ENCODE measurements at places on chromosomes 6 and 20. TPM values are rescaled to one million over a fixed set of nuclear protein-coding genes. Genes with fewer than 3 reads are reported as not detected.

DNA sequence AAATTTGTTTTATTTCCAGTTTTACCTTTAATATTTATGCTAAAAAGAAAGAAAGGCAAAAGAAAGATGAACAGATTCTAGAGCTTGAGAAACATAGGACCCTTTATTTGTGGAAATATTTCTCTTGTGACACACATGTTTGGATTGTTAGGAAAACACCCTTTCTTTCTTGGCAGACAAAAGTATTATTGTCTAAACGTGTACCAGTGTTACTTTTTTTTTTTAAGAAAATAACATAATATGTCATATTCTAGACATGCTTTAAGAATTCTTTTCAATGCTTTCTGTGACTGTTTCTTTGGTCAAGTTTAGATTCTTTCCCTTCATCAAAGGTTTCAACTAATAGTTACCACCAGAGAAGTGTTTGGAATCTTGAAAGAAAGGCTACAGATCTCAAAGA is 183.4 kb upstream of the CNR1 start:
- no peaks in the 10 kb centered on the region for H3K27me3 ChIP-seq
- peak; percentile 67 for DNase-seq
- peaks cover 16% of the 10 kb centered on the region for H3K4me1 ChIP-seq
- no peaks in the 10 kb centered on the region for H3K36me3 ChIP-seq
- H3K27ac ChIP-seq, result peak overlapping the region; percentile 38

- H3K36me3 ChIP-seq, result no peaks in the 10 kb centered on the region
- no peaks in the 10 kb centered on the region for H3K27me3 ChIP-seq
- H3K27ac ChIP-seq, result no peak overlapping the region
- peaks cover 15% of the 10 kb centered on the region for H3K4me1 ChIP-seq
Observed at GRCh38 chr6:19331089-19331488, 506.1 kb upstream of the ID4 start.

DNA sequence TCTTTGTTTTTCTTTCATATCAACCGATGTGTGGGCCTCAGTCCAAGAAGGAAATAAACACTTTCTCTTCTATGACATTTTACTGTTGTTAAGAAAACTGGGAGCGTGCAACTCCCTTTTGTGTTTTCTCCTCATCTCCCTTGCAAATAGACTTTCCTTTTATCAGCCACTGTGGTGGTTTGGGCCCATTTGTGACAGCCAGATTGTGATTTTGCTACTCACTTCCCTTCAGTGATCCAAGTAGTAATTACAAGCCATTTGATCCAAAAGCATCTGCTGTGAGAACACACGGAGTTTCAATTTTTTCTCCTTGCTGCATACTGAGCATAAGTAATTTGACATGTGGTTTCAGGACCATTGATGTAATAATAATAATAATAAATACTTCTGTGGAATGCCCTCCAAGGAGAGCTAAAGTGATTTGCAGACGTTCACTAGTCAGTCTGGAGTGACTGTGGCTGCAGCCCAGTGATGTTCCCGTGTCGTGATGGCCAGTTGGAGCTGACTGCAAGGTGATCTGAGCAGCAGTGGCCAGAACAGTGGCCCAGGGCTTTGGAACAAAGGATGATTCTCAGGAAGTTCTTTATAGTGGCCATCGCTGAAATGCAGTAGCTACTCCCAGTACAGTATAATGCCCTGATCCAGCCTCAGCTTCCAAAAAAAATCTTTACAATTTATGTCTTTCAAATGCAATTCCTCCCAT is 91.9 kb upstream of the CLDN20 start:
- H3K27ac ChIP-seq, result peak overlapping the region; percentile 56
- H3K36me3 ChIP-seq, result no peaks in the 10 kb centered on the region
- peak overlapping the region; percentile 35 for H3K4me3 ChIP-seq
- peaks cover 19% of the 10 kb centered on the region for H3K4me1 ChIP-seq
- H3K27me3 ChIP-seq, result no peaks in the 10 kb centered on the region

DNA sequence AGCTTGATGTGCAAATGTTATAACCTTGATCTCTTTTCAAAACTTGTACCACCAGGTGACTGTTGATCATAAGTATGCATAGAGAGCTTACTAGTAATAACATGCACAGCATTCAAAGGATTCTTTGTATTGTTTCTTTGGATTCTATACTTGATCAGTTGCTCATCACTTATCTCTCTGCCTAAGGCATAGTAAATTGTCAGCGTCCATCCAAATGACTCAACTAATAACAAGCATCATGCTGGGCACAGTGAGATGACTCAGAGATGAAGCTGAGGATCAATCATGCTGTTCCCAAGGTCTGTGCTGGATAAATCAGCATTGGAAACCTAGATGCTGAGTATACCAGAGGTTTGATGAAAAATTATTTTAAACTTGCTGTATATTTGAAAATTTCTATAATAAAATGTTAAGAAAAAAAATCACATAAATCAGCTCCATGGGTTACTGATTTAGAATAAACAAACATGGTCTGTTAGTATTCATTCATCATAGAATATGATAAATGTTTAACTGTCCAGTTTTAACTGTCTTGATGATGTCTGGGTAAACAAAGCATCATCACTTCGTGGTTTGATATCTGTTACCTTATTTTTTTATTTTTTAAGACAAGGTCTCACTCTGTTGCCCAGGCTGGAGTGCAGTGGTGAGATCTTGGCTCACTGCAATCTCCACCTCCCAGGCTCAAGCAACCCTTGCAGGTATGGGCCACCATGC is 45.6 kb upstream of the SGK1 start:
- peak; percentile 93 for DNase-seq
- H3K27me3 ChIP-seq, result no peaks in the 10 kb centered on the region
- no peaks in the 10 kb centered on the region for H3K36me3 ChIP-seq
- H3K27ac ChIP-seq, result peak overlapping the region; percentile 55
- peak overlapping the region; percentile 19 for H3K4me3 ChIP-seq

DNA sequence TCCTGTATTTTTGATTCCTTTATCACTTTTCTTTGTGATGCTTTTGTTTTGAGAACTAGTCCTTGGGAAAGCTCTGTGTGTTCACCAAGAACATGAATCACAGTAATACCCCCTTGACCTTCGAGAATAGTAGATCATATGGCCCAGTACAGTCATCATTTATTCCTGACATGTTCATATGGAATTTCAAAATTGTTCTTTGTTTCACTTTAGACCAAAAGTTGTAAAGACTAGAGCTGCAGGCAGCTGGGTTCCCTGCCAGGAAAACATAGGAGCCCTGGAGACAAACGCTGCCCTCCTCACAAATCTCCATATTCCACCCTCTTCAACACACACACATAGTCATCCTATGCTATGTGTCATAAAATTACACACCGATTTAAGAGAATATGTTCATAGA is 621.2 kb upstream of the EYS start:
- H3K27ac ChIP-seq, result no peak overlapping the region
- DNase-seq, result no peak
- H3K4me3 ChIP-seq, result no peak overlapping the region
- no peaks in the 10 kb centered on the region for H3K27me3 ChIP-seq
- no peaks in the 10 kb centered on the region for H3K36me3 ChIP-seq

GRCh38 chr6:7261852-7262461 is 51.0 kb downstream of the SSR1 start:
- DNase-seq, result no peak
- H3K27me3 ChIP-seq, result no peaks in the 10 kb centered on the region
- peak overlapping the region; percentile 84 for H3K4me3 ChIP-seq
- no peak overlapping the region for H3K27ac ChIP-seq
- H3K36me3 ChIP-seq, result no peaks in the 10 kb centered on the region

DNA sequence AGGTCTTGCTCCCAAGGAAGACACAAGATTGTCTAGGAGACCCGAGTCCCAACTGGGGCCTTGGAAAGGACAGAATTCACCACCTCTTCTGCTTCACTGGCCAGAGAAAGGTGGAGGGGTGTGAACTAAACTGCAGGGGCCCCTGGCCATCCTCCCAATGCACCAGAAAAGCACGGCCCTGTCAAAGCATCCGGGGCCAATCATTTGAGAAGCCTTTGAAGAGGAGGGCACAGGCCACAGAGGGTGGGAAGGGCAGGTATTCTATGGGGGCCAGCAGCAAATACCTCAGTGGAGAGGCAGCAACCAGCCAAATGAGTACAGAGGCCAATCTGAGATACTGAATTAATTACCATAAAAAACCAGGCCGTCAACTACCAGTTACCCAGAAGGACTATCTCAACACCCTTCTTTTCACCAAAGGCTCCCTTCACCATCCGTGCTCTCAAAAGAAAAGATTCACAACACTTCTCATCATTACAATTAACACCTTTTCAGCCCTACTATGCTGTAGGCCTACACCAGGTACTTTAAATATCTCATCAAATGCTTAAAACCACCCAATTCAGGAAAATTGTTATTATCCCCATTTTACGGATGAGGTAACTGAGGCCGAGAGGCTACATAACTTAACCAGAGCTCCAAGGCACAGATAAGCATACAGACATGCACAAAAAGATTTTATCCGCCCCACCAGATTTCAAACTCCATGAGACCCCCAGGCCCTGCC is 50.7 kb downstream of the TRERF1 start:
- no peak for DNase-seq

The SGK2 gene
- not detected for total RNA-seq

The CCN5 gene
- total RNA-seq, result 24.5 TPM

The RAB44 gene
- total RNA-seq, result not detected

The C6orf141 gene
- total RNA-seq, result not detected

All from GM23248 (cell line).